ENCODE measurements at places on chromosomes 16 and 17. TPM values are rescaled to one million over a fixed set of nuclear protein-coding genes. Genes with fewer than 3 reads are reported as not detected.

The CD300E gene
- polyA plus RNA-seq = 14.1 TPM

The MYH1 gene
- 0.06 TPM for polyA plus RNA-seq

The CAVIN1 gene
- 414 TPM for polyA plus RNA-seq

The CARD14 gene
- 0.06 TPM for polyA plus RNA-seq

The KRT23 gene
- 1.8 TPM for polyA plus RNA-seq

The GGT6 gene
- polyA plus RNA-seq = not detected

The AATK gene
- polyA plus RNA-seq = 3.9 TPM
